RCC 7860 (cell line): ENCODE measurements at places on chromosomes 16 and 17.

DNA sequence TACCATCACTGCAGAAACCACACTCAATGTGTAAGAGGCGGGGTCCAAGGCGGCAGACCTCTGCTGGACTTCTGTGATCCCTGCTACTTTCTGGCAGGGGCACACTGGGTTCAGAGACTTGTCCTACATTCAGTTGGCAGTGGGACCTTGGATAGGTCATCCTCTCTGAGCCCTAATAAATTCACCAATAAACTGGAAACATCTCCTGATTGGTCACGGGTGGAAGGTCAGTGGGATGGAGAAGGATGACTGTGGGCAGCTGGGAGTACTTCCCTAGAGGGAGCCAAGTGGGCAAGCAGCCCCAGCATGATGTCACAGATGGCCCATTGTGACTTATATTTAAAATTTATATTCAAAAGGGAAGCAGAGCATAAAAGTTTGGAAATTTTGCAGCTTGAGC is 49.7 kb downstream of the RNF112 start:
- DNase-seq, result no peak

GRCh38 chr17:5194346-5194745 is 2.7 kb upstream of the ZNF594 start:
- no peak for DNase-seq

DNA sequence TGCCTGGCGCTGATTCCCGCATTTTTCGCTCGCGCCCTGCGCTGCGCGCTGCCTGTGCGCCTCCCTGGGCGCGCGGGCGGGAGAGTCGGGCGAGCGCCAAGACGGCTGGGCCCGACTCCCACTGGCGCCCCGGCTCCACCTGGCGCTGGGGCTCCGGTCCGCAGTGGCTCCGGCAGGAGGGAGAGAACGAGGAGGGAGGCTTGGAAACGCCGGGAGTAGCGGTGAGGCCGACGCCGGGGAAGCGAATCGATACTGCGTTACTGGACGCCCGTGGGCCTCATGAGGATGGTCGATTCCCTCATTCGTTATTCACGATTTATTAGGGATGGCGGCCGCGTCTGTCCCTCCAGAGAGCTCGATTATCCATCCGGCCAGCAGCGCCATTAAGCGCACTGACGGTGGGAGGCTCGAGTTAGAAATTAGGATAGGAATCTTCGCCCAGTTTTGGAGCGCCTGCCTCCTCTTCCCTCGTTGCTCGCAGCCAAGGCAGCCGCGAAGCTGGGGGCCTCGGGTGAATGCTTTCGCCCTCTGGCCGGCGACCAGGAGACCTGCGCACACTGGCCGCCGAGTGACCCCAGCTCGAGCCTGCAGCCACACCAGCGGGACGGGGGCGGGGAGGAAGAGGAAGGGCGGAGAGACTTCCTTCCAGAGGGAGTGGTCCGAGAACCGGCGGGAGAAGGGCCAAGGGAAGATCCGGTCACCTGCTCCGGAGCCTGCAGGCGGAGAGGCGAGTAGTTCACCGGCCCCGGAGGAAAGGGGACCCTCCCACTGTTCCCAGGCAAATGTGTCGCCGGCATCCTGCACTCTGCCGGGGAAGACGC is 1.3 kb upstream of the PCGF2 start:
- peak; percentile 81 for DNase-seq

GRCh38 chr17:72863526-72864211 is 228.8 kb downstream of the SLC39A11 start:
- no peak for DNase-seq

GRCh38 chr17:47203984-47204721 is 5.0 kb upstream of the MYL4 start:
- peak; percentile 69 for DNase-seq

- no peak for DNase-seq
These were observed 9.1 kb upstream of the PECAM1 start for GRCh38 chr17:64399767-64400156.

DNA sequence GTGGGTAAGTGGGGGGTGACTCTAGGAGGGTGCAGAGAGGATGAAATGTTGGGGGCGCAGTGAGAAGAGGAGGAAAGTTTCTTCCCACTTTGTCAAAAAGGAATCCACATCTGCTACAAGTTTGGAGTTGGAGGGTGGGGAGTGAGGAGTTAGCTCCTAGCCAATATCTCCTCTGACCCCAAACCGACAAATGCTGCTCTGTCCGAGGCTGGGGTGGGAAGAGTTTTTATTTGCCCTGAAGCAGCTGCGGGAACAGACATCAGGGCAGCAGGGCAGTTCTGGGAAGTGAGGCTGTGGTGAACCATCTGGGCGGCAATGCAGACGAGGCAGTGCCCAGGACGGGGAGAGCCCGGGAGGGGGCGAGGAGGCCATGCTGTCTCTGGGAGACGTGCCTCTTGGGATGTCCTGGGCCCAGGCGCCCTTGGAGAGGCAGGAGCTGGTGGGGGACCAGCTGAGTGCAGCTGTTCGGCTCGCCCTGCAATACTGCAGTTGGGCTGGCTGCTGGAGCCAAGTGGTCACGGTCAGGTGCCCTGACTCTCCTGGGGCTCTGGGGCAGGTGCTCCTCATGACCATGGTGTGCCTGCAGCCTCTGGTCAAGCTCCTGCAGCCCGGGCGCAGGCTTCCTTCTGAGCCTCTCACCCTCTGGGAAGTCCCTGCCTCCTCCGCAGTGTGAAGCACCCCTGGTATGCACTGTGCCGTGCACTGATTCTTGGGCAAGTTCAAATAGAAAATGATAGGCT is 6.4 kb upstream of the SOCS3 start:
- no peak for DNase-seq

DNA sequence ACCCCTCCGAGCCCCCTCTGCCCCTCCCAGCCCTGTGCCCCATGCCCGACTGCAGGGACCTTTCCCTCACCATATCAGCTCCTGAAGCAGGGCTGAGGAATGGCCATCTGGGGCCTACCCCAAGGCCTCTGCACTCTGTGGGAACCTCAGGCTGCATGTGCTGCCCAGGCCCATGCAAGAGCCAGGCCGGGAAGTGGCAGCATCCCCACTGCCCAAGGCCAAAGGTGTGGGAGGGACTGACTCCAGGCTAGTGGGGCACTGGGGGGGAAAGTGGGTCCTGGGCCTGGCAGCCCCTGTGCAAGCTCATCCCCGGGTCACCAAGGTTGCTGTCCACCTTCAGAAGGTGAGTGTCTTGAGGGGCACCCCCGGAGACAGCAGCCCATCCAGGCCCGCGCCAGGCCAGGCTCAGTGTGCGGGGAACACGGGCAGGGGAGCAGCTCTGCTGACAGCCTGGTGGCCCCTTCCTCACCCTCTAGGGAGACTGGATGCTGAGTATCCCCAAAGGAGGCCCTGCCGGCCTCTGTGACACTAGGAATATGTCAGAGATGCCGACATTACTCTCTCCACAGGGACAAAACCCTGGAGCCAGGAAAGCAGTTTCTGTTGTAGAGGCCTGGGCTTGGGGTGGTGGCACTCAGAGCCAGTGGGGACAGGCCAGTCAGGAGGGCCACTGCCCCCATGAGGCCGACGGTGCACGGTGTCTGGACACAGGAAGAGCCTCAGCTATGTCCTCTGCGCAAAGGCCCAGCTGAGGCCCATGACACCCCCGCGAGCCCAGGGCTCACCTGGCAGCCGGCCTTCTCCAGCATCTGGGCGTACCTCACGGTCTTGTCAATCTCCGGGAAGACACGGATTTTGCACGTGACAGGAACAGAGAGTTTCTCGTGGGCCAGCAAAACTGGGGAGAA is 3.3 kb downstream of the DUS1L start:
- no peak for DNase-seq

DNA sequence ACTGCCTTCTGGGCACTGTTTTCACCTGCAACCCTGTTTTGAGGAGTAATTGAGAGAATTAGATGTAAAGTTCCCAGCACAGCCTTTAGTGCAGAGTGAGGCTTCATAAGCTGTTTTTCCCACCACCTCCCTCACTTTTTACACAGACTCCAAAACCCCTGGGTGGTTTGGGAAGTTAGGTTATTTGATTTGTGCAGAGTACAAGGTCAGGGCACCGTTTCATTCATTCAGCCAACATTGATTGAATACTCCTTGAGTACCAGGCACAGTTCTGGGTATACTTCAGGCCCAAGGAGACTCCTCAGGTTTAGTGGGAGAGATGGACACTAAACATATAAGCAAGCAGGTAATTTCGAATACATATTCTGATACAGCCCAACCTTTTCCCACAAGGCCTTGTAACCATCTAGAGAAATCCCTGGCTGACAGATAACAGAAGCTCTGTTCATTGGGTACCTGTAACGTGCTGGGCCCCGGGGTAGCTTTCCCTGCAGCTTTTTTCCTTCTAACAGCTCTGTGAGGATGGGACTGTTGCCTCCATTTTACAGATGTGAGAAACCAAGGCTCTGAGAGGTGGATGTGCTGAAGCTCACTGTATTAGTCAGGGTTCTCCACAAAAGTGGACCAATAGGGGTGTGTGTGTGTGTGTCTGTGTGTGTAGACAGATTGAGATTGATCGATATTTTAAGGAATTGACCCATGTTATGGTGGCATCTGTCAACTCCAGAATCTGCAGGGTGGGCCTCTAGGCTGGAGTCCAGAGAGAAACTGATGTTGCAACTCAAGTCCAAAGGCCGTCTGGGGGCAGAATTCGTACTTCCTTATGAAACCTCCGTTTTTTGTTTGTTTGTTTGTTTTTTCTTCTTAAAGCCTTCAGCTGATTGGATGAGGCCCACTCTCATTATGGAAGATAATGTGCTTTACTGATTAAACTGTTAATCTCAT is 234.7 kb downstream of the SNX29 start:
- no peak for DNase-seq

DNA sequence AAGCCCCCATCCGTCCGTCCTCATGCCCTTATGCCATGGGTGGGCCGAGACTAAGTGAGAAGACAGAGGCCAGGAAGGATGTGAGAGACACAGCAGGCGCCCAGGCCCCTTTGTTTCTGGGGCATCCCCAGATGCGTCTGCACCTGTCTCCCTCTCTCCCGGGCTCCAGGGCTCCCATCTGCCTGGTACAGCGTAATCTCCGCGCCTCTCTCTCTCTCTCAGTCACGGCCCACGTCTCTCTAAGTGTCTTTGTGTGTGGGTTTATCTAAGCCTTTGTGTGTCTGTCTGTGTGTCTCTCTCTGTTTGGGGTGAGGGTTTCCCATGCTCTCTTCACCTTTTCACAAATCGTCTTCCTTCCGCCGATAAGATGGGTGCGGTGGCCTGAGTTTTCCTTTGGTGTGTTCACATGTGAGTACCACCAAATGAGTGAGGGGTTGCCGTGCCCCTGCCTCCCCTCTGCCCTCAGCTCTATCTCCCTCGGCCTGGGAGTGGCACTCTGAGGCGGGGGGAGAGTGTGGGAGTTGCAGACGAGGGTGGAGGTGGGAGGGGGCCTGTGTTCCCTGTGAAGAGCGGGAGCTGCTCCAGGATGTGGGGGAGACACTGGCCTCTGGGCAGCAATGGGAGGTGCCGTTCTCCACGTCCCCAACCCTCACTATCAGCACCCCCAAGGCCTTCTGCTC is 25.8 kb upstream of the ABCC3 start:
- DNase-seq, result no peak

GRCh38 chr17:78381601-78382232 is 3.3 kb downstream of the PGS1 start:
- DNase-seq, result peak; percentile 76

GRCh38 chr17:78472035-78472905 is 93.8 kb downstream of the PGS1 start:
- DNase-seq, result no peak

DNA sequence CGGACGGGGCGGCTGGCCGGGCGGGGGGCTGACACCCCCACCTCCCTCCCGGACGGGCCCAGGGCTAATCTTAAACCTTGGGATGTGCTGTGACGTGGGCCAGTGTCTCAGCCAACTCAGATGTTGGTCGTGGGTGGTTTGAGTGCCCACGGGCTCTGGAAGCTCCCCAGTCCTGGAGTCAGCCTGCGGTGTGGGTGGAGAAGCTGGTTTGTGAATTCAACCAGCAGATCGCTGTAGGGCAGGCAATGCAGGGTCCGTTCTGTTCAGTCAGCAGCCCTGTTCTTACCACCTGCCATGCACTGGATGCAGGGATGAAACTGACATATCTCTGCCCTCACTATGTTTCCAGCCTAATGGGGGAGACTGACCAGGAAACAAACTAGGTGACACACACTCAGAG is 8.0 kb upstream of the ZNF500 start:
- no peak for DNase-seq

- DNase-seq, result no peak
These were observed 360.1 kb upstream of the CDH11 start for GRCh38 chr16:65481956-65482355.

- no peak for DNase-seq
These were observed 5.5 kb downstream of the MRPL28 start for GRCh38 chr16:364595-365491.

DNA sequence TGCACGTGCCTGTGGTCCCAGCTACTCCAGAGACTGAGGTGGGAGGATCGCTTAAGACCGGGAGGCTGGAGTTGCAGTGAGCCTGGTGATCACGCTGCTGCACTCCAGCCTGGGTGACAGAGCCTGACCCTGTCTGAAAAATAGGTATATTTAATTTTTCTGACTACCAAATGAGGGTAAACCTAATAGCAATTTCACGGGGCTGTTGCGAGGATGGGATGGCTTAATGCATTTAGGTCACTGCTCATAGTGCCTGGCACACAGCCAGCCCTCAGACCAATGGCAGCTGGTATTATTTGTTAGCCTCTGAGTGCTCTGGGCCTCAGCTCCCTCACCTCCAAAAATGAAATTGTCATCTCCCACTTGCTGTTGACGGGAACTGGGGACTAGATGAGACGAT is 5.9 kb upstream of the CDIP1 start:
- no peak for DNase-seq

GRCh38 chr16:66382966-66383299 is 16.4 kb downstream of the CDH5 start:
- DNase-seq, result peak; percentile 95

- no peak for DNase-seq
These were observed 164.7 kb downstream of the ZNF18 start for GRCh38 chr17:11832401-11833137.

GRCh38 chr17:29046473-29046839 is 3.5 kb downstream of the PIPOX start:
- no peak for DNase-seq

GRCh38 chr16:77833921-77834634 is 45.7 kb downstream of the VAT1L start:
- peak; percentile 21 for DNase-seq

DNA sequence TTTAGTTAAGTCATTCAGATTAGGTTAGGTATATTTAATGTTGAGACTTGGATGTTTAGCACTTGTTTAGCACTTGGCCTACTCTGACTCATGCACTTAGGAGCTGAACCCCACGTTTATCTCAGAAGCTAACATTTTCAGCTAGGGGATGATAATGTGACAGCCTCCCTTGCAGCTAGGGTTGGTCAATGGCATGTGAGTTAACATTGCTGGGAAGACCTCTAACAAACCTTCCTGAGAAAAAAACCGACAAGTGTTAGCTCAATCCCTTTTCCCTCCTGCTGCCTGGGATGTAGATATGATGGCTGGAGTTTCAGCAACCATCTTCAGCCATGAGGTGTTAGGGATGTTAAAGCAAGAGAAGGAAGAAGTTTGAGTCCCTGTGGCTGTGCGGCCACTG is 185.0 kb upstream of the FOXF1 start:
- no peak for DNase-seq
